ENCODE measurements at places on chromosomes 13 and 19. TPM values are rescaled to one million over a fixed set of nuclear protein-coding genes. Genes with fewer than 3 reads are reported as not detected.

- DNase-seq = no peak
Observed at GRCh38 chr13:108425056-108425455, 155.5 kb downstream of the TNFSF13B start.

DNA sequence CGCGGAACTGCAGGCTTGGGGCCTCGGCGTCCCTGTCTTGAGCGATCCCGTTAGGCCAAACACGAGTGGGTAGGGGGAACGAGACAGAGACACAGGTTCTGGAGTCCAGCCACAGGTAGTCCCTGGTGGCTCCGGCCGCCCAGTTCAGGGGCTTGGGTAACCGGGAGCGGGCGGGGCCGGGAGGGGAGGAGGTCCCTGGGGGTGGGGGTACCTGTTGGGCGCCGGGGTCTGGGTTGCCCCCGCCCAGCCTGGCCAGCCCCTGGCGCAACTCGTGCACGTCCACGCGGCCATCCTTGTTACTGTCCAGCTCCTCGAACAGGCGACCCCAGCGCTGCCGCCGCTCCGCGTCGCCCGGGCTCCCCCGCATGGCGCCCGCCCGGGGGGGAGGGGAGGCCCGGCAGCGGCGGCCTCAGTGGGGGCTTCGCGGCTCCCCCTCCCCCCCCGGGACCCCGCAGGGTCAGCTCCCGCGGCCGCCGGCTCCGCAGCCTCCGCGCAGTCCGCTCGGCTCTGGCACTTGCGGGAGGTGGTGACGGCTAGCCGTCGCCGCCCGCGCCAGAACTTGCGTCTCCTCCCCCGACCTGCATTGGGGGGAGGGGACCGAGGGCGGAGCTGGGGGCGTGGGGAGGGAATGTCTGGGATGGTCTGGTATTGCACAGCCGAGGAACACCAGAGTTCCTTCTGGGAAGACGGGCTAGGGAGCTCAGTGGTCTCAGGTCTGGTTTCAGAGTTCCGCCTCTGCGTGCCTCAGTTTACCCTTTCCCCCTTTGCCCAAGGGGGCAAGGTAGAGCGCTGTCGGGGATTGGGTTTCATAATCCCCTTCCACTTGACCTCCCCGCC, at the start of gene SLC25A23:
Gene SLC25A23 (minus strand): TSS at position 531 of the 837 bp plus-strand sequence. CDS start 164 bp downstream, at position 367.
- DNase-seq = peak; percentile 73

DNA sequence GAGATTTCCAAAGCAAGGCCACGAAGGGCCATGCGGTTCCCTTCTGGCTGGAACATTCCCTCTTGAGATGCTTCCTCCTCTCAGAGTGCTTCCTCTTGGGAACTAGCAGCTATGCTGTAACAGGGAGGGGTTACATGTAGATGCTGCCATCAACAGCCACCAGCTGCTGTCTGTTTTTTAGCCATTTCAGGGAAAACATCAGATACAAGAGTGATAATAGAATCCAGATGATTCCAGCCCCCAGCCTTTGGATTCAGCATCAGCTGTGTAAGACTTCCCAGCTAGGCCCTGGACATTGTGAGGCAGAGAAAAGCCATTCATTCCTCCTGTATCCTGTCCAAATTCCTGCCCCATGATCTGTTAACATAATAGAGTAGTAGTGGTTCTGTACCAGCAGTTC, 8.2 kb upstream of the ZNF177 start:
- DNase-seq = no peak

- DNase-seq = no peak
Observed at GRCh38 chr13:30480292-30480950, 14.7 kb upstream of the HMGB1 start.

DNA sequence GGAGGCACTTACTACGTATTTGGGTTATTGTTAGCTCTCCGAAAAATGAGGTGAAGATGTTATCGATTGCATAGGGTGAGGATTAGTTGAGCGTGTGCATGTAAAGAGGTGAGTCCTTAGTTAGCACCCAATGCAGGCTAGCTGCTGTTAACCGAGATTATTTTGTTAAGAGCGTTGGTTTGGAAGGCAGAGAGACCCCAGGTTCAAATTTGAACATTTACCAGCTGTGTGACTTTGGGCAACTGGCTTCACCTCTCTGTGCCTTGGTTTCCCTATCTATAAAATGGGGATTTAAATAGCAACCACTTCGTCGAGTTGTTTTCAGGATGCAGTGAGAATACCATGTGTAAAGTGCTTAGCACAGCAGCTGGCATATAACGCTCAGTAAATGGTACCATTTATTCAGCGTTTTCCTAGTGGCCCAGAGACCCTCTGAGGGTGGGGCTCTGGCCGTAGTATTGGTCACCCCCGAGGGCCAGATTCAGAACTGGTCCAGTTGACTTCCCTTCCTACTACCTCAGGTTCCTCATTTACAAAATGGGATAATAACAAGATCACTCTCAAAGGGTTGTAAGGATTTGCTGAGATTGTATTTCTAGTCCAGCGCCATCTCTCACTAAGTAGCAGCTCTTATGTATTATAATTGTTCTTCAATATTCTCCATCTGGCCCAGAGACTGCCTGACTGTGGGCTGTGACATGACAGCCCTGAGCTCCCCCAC, 887 bp downstream of the SIPA1L3 start:
- peak; percentile 41 for DNase-seq

DNA sequence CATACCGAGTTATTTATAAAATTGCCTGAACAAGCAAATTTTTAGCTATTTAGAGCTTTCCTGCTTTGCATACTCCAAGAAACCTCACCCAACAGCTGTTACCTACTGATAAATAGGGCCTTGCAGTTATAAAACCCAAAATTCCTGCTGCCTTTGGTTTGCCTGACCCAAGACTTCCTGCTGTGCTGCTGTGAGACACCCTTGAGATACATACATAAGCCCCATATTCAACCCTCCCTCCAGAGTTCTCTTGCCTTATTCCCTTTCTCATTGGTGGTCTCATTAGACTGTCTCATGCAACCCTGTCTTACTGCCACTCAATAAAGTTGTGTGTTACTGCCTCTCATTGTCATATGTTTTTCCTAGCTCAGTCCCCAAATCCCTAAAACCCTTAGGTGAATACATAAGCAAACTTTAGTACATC, 677.6 kb downstream of the UQCRFS1 start:
- DNase-seq = no peak

CEBPA gene
- 0.63 TPM for total RNA-seq

GRCh38 chr19:8151767-8152035, 2.3 kb upstream of the FBN3 start:
- DNase-seq = no peak

- DNase-seq = peak; percentile 71
Observed at GRCh38 chr13:99281811-99282263, 23.7 kb upstream of the GPR18 start.

- no peak for DNase-seq
Observed at GRCh38 chr13:110657196-110657595, 41.9 kb downstream of the NAXD start.

PTH2 gene
- not detected for total RNA-seq

DNA sequence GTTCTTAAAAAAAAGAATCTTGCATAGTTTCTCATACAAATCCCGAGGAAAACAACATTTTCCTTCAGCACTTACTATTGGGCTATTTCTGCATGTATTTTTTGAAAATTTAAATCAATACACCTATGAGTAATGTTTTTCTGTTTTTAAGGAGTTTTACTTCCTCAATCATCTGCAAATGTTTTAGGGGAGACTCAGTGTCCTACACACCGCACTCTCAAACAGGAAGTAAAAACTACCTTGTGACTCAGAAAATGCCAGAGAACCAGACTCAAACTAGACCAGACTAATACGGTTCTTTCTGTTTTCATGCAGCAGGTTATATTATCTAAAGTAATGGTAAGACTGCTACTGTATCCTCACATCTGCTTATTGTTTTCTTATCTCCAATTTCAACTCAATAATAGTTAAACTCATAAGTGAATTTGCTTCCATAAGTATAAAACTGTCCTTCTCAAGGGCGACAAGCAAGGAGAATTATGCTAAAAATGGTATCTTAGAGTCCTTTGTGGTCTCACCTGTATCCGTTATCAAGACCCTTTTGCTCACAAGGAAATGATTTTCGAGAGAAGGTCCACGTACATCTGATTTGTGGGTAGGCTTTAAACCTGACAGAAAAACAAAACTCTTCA, 52.5 kb downstream of the FLT3 start:
- DNase-seq = peak; percentile 65

- DNase-seq = no peak
Observed at GRCh38 chr19:17549085-17549740, 6.2 kb upstream of the COLGALT1 start.

- no peak for DNase-seq
Observed at GRCh38 chr13:75812751-75813181, 176.6 kb downstream of the LMO7 start.

GRCh38 chr19:3698386-3698950, 1.8 kb downstream of the PIP5K1C start:
- peak; percentile 52 for DNase-seq

MCF2L gene
- not detected for total RNA-seq

All from GM23248 (cell line).